Activated T-cell treated with anti-CD3 and anti-CD28 coated beads for 4 hours (primary cell): ENCODE measurements at places on chromosomes 1 and 21.

DNA sequence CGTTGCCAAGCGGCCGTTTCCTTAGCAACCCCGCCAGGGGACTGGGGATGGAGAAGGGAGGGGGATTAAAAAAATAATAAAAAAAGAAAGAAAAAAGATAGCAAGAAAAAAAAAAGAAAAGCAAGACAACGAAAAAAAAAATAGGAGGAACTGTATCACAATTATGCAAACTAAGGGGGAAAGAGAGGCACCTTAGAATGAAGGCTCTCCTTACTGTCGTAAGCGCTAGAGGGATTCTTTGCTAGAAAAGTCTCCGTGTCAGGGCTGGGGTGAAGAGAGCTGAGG, 625 bp upstream of the NEGR1 start:
- DNase-seq, result no peak

DNA sequence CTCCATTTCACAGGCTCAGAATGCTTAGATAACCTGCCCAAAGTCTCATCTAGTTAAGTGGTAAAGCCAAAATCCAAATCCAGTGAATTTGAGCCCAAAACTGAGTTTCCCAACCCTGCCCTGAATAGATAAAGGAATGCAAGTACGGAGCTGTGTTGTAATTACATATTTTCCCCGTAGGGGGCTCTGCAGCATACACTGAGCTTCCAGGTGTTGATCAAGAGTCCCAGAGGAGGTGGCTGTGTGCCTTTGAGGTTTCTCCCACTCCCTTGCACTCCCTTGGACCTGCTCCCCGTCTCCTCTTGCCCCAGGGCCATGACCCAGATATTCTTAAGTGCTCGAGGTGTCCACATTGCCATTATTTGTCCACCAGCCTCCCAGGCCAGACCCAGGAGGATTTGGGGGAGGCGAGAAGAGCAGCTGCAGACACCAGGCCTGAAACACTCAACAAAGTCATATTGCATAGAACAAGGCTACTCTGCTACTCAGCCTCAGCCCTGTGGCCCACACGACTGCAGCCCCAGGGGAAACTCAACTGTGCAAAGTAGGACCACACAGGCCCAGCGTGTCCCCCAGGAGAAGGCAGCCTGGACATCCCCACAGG, 18.4 kb upstream of the LY9 start:
- DNase-seq, result peak; percentile 36

DNA sequence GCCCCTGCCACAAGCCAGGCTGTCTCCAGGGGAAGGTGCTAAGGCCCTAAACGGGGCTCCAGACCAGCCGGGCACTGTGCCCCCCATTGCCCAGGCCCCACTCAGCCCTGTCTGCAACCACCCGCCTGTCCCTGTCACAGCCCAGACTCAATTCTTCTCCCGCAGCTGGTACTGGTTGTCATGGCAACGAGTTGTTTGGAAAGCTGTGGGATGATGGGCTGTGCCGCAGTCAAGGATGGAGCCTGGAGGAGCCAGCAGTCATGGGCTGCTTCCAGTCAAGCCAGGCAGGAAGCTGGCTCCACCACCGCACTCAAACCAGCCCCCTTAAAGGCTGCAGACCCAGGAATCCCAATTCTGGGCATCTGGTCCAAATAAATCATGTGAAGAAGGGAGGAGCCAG, 4.2 kb downstream of the SPOCD1 start:
- DNase-seq, result no peak

GRCh38 chr1:51071291-51072042, 30.6 kb upstream of the C1orf185 start:
- no peak for DNase-seq

DNA sequence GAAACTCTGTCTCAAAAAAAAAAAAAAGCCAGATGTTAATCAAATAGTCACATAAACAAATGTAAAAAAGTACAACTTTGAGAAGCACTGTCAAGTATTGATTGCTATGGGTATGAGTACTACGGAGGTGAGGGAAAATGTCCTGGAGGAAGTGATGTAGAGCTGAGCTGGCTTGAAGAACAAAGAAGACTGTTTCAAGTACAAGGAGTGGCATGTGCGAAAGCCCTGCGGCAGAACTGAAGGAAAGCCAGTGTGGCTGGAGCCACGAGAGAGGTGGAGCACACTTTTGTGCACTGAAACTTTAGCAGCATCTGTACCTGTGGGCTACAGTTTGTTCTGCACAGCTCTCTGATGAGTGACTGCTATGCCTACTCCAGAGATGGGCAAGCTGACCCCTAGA, 5.4 kb upstream of the RPS6KA1 start:
- no peak for DNase-seq

DNA sequence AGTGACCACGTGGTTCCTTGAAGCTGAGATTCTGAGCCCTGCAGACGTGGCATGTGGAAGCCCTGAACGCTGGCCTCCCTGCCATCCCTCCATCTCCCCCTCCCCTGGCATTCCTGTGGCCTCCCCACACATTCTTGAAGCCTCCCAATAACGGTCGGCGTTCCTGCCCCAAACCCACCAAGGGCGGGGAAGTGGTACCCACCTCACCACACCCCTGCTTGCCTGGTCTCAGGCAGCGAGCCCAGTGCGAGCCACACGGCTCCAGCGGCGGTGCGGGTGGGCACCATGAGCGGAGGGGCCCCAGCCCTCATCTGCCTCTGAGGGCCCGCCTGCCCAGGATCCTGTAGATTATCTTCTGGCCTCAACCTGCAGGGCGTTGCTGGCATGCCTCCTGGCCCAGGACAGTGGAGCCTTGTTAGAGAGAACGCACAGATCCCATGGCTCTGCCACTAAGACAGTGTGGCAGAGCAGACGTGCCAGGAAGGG, 20.6 kb upstream of the PRELP start:
- DNase-seq, result no peak

GRCh38 chr1:1272341-1273208, 1.1 kb downstream of the UBE2J2 start:
- no peak for DNase-seq

DNA sequence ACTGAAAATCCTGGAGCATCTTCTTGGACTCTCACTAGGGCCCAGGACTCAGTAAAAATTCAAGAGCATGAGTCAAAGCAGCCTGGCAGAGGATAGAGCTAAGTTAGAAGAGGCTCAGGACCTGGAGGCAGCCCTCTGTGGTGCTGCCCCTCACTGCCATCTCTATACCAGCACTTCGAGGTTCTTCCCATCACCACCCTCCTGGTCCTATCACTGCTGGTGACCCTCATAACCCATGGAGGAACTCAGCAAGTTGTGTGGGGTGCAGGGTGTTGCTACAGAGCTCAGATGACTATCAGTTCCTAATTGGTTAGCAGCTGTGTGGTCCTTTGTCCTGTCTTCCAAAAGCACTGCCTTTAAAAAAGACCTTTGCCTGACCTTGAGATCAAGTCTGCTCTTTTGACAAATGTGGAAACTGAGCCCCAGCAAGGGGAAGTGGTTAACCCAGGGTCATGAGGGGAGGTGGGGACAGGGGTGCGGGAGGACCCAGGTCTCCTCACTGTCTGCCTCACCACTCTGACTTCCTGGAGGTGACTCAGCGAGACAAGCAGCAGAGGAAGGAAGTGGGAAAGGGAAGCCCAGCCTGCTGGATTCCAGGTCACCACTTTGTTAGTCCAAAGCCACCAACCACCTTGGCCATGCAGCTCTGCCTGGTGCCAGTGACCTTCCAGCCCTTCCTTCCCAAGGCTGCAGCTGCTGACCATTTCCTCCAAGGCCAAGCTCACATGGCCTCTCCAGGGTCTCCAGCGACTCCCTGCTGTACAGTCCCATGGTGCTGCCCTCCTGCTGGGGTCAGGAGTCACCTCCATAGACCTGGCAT, 199.4 kb upstream of the EDN2 start:
- DNase-seq, result no peak

- DNase-seq, result no peak
These were observed 25.5 kb downstream of the SLC2A1 start for GRCh38 chr1:42933060-42933586.

GRCh38 chr1:216903382-216903740, 180.1 kb upstream of the ESRRG start:
- no peak for DNase-seq

DNA sequence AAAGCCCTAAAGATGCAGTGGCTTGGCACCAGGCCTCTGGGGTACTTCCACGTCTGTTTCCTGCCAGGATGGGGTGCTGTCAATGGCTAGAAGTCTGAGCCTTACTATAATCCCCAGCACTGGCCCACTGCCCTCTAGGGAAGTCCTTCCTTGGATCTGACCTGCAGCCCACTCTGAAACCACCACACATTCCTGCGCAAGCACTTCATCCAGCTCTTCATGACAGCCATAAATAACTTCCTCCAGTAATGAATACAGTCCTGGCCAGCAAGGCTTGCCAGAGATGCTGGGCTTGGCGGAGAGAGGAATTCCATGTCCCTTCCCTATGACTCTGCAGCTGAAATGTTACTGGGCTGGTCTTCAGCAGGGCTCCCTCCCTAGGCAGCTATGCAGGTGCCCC, 32.6 kb downstream of the ALPL start:
- DNase-seq, result no peak

DNA sequence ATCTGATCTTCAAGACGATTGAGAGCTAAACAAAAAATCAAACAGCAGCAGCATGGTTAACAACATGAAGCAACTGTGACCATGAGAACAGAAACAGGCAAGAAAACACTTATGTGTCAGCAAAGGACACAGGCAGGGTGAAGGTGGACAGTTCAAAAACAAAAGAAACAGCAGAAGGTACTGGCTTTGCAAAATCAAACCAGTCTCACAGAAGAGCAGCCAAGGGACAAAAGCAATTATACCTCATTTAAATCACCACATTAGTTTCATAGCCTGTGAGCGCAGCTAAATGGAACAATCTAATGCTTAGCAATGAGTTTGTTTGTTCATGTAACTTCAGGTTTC, 59.1 kb downstream of the CAPN2 start:
- DNase-seq, result no peak

DNA sequence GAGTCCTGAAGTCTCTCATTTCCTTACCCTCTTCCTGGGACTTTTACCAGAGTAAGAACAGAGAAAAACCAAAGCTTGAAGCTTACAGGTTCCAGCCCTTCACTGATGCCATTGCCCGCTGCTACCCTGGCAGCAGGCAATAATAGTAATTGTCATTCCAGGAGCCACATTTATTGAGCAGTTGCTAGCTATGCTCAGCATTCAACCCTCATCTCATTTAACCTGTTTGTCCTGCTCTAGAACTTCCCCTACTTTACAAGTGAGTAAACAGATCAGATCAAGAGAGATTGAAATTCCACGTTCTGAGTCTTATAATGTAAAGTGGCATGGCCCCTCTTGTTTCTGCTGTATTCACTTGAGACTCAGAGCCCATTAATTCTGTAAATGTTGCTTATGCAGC, 80.4 kb downstream of the ATP1A1 start:
- no peak for DNase-seq

GRCh38 chr1:222892137-222892769, 77.4 kb downstream of the DISP1 start:
- DNase-seq, result no peak

DNA sequence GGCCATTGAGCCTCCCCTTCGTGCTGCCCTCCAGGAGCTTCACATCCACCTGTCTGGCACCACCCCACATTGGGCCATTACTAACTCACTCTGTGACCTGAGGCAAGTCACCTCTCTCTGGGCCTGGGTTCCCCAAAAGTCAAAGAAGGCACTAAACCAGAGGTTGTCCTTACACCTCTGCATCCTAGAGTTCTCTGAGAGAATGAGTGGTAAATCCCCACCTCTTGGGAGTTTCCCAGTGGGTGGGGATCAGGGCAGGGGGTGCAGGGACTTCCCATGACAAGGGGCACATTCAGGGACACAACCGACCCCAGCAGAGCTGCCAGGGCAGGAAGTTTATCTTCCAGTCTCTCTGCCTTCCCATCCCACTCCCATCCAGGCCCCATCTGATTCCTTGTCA, 99.7 kb downstream of the EPHB2 start:
- no peak for DNase-seq

GRCh38 chr21:46425571-46425970, 33.1 kb upstream of the DIP2A start:
- peak; percentile 15 for DNase-seq

DNA sequence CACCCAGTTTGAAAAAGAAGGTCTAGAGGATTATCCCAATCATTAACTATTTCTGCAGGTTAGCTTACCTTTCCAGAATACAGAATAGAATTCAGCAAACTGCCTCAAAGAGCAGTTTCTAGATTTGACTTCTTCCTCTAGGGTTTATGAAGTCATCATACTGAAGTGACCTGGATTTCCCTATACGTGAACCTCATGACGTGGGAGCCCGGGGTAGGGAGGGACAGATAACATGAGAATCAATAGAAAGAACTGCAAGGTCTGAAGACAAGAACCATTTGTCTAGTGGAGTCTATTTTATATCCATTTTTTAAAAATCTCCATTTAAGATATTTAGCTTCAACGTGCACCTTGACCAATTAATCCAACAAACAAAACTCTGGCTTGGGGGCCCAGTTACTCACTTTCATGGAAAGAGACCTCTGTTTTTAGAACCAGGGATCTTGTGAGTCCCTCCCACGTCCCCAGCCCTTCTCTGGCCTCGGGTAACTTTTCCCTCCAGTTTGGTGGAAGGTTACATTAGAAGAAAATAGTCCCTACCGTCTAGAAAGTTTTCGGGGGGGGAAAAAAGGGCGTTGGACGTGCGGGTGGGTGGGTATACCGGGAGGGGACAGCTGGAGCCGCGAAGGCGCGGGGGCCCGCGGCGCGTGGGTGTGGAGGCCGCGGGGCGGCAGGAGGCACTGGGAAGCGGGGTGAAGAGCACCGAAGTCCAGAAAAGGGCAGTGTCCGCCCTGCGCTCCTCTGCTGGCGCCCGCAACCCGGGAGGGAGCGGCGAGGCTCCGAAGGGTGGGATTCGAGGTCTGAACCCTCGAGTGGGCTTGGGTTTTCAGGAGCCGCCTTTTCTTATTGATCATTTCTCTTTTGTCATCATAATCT, 13.8 kb upstream of the POGZ start:
- no peak for DNase-seq

GRCh38 chr1:208496467-208497371, 252.5 kb upstream of the PLXNA2 start:
- no peak for DNase-seq

DNA sequence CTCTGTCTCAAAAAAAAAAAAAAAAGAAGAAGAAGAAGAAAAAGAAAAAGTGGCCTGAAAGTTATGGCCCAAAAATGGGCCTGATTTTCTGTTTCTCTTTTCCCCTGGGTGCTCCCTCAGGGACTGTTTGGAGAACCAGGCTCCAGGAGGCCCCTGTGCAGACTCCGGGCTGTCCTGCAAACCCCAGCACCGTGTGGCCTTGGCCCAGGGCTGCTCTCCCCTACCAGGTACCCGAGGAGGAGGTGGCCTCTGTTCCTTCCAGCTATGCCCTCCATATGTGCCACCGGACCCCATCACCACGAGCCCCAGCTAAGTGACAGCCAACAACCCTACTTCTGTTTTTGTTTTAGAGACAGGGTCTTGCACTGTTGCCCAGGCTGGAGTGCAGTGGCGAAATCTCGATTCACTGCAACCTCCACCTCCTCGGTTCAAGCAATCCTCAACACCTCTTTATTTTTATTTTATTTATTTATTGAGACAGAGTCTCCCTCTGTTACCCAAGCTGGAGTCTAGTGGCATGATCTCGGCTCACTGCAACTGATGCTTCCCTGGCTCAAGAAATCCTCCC, 7.5 kb upstream of the FAAP20 start:
- DNase-seq, result no peak
